CD8-positive, alpha-beta memory T cell (primary cell): ENCODE measurements at places on chromosomes 1 and 21.
A peak's percentile ranks its signal among the peaks of the same experiment; 100 is the strongest.

DNA sequence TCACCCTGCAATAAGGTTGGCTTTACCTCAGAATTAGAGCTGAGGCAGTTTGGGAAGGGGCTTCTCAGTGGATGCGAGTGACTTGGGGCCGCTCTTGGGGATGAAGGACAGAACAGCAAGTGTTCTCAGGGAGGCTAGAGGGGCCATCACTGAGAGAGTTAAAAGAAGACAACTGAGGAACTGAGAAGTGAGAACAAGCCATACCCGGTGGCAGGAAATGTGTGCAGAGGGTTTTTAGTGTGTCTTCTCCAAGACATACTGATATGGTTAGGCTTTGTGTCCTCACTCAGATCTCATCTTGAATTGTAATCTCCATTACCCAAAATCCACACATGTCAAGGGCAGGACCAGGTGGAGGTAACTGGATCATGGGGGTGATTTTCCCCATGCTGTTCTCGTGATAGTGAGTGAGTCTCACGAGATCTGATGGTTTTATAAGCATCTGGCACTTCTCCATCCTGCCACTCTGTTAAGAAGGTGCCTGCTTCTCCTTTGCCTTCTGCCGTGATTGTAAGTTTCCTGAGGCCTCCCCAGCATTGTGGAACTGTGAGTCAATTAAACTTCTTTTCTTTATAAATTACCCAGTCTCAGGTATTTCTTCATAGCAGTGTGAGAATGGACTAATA, 75.8 kb downstream of the PCBP3 start:
- DNase-seq = no peak

GRCh38 chr1:93746021-93746812, 64.6 kb upstream of the BCAR3 start:
- no peak for DNase-seq

- DNase-seq = no peak
These were observed 2.3 kb downstream of the NR5A2 start for GRCh38 chr1:200029822-200030152.

- no peak for DNase-seq
These were observed 86.8 kb upstream of the RGS4 start for GRCh38 chr1:162982364-162982763.

- DNase-seq = no peak
These were observed 40.2 kb downstream of the HSPG2 start for GRCh38 chr1:21896652-21897532.

DNA sequence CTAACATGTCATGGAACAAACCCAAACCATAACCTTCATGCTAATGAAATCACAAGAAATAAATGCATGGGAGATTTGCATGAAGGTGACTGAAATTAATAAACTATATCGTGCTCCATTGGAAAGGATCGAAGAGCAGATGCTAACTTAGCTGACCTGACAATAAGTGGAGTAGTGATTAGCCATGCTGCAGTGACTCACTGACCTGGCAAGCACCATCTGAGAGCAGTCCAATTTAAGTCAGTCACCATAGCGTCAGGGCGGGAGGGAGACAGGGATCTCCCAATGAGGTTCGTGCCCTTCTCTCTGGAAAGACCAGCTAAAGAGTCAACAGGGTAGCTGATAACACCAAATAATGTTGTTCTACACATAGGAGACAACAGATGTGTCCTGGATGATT, 21.5 kb downstream of the OLIG2 start:
- DNase-seq = no peak

DNA sequence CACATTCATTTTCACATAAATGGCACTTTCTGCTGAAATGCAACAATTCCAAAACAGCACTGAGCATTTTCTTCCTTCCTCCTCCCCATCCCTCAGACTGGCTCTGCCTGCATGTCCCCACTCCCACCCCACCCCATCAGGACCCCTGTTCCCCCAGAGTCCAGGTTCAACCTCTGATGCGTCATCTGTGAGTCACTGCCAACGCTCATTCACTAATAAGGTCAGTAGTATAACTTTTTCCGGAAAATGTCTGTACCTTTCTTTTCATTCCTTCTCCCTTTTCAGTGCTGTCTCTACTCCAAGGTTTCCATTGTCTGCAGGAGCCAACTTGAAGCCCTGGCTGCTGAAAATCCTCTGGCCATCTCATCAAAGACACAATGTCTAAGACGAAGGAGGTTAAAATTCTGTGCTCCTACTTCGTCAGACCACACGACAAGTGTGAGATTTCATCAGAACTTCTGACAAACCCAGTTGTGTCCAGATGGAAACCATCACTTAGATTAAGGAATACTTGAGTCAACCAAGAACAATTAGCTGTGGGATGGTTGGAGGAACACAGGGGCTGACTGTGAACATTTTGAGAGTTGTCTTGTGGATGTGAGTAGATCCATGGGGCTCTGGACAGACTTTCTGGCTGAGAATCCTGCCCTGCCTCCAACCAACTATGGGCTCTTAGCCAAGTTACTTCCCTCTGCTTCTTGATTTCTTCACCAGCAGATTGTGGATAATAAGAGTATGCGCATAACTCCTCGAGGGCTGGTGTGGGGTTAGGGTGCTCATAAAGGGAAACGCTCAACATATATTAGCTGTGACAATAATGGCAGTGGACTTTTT, 35.6 kb upstream of the UTS2 start:
- DNase-seq = no peak

DNA sequence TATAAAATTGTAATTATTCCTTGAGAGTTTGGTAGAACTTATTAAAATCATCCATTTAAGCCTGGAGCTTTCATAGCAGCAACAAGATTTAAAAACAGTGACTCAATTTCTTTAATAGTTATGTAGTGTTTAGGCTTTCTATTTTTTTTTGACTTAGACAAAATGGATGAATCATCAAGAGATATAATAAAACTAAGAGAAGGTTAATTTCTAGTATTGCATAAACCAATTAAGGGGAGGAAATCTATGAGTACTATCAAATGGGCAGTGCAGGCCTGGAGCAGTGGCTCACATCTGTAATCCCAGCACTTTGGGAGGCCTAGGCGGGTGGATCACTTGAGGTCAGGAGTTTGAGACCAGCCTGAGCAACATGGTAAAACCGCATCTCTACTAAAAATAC, 416.3 kb upstream of the USP24 start:
- DNase-seq = no peak

GRCh38 chr1:117634631-117635030, 28.8 kb downstream of the TENT5C start:
- DNase-seq = no peak

DNA sequence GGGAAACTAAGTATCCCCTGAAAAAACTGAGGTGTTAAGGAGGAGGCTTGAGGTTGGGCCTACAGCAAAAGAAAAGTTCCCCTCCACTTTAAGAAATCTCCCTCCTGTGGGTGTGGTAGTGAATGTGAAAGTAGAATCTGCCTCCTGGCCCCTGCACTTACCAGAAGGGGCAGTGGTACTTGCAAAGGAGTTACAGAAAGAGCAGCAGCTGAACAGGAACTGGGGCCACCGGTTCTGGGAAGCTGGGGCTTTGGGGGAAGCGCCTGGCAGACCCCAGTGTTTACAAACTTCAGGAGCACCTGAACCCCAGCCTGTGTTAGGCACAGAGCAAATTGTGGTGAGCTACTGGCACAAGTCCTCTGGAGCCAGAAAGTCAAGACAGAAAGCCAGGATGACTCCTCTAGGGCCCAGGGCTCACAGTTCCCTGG, 250.2 kb upstream of the FGGY start:
- peak; percentile 15 for DNase-seq

GRCh38 chr1:244654108-244655038, 1.4 kb downstream of the DESI2 start:
- DNase-seq = no peak

DNA sequence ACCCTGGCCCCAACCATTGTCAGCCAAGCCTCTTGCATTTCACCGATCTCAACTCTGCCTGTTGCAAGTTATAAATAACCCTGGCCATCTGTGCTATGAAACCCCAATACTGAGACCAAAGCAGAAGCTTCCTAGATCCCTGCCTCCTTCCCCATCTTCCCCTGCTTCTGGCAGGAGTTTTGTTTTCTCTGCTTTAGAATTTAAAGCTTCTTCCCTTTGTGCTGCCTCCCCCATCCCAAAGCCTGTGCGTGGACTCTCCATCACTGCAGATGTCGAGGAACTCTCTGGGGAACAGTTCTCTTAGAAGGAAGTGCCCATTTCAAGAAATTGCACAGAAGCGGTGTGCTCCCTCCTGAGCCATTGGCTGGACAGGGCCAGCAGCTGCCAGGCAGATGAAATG, 17.4 kb upstream of the MYOG start:
- DNase-seq = no peak

- no peak for DNase-seq
These were observed 8.1 kb downstream of the PSRC1 start for GRCh38 chr1:109274533-109275476.

- DNase-seq = no peak
These were observed 16.2 kb upstream of the LRP8 start for GRCh38 chr1:53343831-53344668.

- no peak for DNase-seq
These were observed 216.5 kb downstream of the URB2 start for GRCh38 chr1:229842302-229843255.

- peak; percentile 85 for DNase-seq
These were observed 54.3 kb downstream of the ADARB1 start for GRCh38 chr21:45128613-45129188.

DNA sequence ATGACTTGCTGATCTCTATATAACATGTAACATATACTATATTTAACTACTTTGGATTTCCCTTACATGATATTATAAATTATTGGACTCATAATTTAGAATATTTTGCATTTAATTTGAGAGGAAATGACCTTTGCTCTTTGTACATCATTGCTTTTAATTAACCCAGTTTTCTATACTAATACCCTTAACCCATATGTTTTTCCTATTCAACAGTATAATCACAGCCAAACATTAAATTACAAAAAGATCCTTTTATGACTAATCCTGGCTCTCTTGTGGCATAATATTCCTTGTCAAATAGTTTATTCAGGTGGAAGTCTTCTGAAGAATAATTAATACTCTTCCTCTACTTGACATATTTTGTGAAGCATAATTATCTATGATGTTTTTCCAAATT, 56.0 kb upstream of the GPR52 start:
- DNase-seq = no peak

DNA sequence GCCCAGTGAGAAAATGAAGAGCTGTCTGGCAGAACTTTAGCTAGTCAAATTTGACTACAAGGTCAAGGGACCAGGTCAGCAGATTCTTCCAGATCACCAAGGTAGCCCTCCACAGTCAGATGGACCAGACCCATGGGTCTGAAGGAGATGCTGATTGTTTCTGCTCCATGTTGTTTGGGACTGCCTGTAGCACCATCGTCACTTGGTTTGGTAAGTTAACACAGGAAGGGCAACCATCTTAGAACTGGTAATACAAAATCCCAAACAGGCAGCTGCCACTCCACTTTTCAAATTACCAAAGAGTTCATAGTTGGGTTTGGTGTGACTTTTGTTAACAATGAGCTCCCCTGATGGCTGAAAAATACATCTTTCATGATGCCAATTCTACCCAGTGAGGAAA, 9.0 kb downstream of the ITPKB start:
- DNase-seq = no peak

- no peak for DNase-seq
These were observed 56.2 kb downstream of the LGR6 start for GRCh38 chr1:202249846-202250245.

DNA sequence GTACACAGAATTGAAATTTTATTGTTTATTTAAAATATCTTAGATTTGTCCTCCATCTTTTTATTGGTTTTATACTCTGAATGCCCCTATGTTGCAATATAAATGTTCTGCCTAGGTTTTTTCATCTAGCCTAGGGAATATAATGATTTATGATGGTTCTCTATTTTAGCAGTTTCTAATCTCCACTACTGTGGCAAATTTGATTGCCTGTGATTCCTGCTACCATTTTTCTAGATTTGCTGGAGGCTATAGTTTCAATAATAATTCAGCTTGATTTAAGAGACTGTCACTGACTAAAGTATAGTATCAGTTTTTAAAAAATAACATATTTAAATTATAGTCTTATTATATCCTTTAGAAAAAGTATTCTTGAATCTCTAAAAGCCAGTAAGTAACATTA, 90.5 kb downstream of the USP25 start:
- DNase-seq = no peak

DNA sequence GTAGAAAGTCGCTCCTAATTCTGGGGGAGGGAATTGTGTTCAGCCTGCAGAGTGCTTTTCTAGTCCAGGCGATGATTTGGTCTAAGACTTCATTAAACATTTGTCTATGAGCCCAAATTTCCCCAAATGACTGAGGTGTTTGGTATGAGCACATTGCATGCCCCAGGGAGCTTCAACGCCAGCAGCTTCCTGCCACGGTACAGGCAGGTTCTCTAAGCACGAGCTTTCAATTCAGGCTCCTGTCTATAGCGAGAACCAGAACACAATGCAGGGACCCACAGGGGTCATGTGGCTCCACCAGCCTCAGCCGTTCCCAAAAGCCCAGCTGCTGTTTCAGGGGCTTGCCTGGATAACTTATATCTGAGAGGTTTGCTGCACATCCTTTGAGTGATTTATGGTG, 34.1 kb upstream of the H6PD start:
- DNase-seq = no peak

- DNase-seq = no peak
These were observed 11.8 kb upstream of the ATP13A2 start for GRCh38 chr1:17023573-17023972.

DNA sequence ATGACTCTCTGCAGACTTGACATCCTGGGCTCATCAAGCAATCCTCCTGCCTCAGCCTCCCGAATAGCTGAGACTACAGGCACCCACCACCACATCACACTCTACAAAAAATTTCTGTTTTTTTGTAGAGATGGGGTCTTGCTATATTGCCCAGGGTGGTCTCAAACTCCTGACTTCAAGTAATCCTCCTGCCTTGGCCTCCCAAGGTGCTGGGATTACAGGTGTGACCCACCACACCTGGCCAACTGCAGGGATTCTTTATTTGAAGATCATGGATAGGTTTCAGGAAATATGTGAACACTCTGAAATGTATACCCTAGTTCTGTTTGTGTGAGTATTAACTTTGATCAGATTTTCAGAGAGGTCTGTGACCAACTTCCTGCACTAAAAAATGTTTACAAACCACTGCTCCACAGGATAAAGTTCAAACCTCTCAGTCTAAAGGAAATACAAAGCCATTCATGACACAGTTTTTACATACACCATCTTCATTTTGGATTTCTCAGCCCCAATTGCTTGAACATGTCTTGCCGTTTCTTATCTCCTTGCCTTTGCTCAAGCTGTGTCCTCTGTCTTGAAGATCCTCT, 252.3 kb upstream of the FGGY start:
- no peak for DNase-seq

DNA sequence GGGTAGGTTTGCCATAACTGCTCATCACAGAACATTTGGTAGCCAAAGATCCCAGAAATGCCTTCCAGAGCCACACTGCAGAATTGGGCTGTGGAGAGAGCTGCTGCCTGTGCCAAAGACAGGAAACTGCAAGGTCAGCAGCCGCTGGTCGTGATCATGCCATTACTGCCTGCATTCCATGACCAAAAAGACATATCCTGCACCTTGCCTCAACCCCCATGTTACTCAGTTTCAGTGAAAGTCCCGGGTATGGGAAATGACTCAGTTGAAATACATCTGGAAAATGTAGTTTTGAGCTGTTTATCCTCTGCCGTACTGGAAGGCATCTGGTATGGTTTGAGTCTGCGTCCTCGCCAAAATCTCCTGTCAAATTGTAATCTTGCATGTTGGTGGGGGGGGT, 161.7 kb downstream of the FCRL5 start:
- no peak for DNase-seq
